Activated T-cell treated with anti-CD3 and anti-CD28 coated beads, Interleukin-2, amount 50 U/mL, for 24 hours (primary cell): ENCODE measurements at places on chromosomes 6 and 20.

DNA sequence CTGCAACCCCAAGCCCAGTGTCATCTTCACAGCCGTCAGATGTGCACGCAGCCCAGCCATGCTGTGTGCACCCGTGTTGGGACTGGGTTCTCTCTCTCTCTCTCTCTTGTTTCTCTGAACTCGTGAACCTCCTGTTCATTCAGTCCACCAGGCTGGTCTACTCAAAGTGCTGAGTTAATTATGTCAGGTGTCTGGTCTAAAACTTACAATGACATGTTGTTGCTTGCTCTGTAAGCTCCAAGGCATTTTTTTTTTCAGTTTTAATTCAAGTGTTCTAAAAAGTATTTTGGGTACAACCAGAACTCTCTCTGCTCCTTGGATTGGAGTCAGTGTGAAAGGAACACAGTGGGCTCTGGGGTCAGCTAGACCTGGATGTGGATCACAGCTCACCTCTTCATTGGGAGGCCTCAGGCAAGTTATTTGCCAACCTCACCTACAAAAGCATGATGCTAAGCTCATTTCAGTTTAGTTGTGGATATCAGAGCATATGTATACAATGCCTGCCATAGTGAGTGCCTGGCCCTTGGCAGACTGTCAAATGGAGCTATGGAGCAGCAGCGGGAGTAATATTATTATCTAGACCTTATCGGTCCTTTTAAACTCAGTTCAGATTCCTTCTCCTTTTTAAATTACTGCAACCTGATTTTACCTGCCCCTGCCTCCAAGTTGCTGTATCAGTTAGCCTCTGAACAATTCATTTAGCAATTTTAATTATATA, 59.5 kb downstream of the PLEKHG1 start:
- no peak for DNase-seq

DNA sequence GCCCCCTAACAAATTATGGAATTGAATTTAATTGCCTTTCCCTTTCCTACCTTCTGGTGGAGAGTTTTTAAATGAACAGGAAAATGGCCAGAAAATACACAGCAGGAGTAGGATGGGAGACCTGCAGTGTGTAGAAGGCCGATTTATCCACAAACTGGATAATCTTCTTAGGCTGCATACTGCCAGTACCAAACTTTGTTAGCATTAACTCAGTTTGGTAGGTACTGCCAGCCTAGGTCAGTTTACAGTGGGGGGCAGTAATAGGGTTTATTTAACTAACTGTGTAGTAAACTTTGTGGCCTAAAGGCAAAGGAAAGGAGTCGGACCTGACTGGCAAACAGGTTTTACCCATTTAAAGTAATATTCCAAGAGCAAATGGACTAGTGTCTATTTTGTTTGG, 4.6 kb downstream of the NCOA3 start:
- no peak for DNase-seq

DNA sequence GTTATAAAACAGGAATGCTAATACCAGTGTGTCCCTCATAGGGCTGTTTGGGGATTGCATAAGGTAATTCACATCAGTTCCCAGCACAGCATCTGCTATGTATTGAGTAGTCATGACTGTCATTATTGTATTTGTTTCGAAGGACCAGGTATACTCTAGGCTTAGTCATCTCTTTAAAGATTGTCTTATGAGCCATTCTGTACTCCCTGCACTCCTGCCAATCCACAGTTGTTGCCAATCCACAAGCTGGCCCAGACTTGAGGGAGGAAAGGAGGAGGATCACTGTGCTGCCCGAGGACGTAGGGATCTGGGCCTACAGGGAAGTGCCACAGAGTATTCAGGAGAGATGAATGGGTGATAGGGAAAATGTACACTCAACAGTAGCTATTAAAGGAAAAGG, 113.0 kb upstream of the TIAM2 start:
- no peak for DNase-seq

- peak; percentile 52 for DNase-seq
Observed at GRCh38 chr20:2692036-2692885, at the start of gene EBF4. Gene EBF4, plus strand, starts transcription at chr20:2692780. Its CDS starts 866 bp downstream, at chr20:2693646.

GRCh38 chr6:111563581-111563980, 42.1 kb downstream of the TRAF3IP2 start:
- no peak for DNase-seq

- DNase-seq: no peak
Observed at GRCh38 chr6:111681860-111682259, 76.2 kb upstream of the TRAF3IP2 start.

DNA sequence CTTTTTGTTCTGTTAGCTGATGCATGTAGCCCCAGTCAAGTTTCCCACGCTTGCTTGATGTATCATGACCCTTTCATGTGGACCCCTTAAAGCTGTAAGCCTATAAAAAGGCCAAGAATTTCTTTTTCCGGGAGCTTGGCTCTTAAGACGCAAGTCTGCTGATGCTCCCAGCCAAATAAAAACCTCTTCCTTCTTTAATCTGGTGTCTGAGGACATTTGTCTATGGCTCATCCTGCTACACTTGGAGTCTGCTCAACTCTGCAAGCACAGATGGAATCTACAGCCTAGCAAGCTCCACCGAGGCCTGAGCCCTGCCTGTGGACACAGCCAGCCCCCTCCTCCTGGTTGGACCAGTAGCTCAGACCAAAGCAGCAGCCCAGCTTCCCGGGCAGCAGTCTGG, 3.4 kb downstream of the CST2 start:
- no peak for DNase-seq

GRCh38 chr6:66538551-66539135, 831.6 kb upstream of the EYS start:
- DNase-seq: no peak

- DNase-seq: no peak
Observed at GRCh38 chr6:156695742-156696141, 81.4 kb upstream of the ARID1B start.

GRCh38 chr20:35617397-35618262, 2.0 kb downstream of the SPAG4 start:
- peak; percentile 62 for DNase-seq

- no peak for DNase-seq
Observed at GRCh38 chr6:42137194-42137753, 5.1 kb downstream of the C6orf132 start.

DNA sequence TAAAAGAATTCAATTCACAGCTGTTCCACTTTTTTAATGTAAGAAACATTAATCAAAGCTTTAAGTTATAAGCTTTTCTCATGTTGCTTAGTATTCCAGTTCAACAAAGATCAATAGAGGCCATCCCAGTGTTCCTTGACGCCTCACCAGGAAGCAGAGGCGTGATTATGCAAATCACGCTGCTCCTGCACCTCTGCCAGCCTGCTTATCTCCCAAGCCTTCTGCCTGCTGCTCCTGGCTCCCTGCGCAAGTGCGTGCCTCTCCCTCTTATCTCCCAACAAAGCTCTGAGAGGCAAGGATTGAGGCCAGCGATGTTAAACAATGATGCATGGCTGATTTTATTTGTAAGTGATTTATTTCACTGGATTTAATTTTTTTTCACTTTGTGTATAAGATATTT, 42.8 kb downstream of the INSM1 start:
- DNase-seq: no peak

DNA sequence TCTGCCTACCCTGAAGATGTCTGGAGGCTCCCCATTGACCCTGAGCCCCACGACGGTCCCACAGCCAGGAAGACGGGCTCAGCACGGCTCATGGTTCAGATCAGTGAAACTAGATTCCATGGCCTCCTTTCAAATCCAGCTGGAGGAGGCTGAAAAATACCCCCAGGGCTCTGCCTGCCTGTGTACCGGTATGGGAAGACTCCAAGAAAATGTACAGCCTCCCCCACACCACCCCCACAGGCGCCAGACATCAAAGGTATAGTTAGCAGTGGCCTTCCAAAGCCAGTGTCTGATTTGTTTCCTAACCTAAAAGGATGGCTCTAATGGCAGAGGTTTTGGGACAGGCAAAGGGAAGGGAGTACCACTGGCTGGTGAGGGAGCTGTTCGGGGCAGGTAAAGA, 86.2 kb upstream of the SNAP25 start:
- no peak for DNase-seq

DNA sequence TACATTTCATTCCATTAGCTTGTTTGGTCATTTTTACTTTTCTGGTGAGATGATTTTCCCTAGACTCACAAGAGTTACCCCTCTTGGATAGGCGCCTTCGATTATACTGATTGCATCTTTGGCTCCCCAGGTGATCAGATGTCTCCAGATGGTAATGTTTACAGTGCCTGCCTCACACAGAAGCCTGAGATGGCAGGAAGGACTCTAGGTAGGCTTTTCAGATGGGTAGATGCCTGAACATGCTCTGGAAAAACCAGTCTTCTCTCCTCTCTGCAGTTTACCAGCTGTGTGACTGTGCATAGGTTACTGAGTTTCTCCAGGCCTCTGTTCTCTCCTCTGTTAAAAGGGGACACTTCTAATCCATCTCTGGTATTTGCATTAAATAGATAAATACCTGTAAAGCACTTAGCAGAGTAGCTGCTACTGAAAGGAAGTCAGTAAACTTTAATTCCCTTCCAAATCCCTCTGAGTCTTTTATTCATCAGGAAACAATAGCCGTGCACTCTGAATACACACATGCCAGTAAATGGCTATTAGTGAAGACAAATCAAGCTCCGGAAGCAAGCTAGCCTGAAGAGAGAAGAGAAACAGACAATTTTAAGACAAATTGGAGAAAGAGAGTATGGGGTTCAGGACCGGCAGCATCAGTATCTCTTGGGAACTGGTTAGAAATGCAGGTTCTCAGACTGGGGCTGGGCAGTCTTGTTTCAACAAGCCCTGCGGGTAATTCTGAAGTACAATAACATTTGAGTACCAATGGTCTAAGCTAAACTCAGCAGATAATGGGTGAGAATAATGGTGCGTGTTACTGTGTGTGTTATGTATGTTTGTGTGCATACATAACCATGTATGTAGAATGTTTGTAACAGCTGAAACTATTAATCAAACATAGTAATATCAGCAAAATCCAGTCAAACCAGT, 139.4 kb downstream of the UST start:
- no peak for DNase-seq

- DNase-seq: peak; percentile 55
Observed at GRCh38 chr20:20368418-20369249, 730 bp downstream of the INSM1 start.

GRCh38 chr6:163539101-163539762, 124.7 kb downstream of the QKI start:
- no peak for DNase-seq

GRCh38 chr20:17710379-17711266, 10.9 kb downstream of the BANF2 start:
- DNase-seq: no peak

- no peak for DNase-seq
Observed at GRCh38 chr6:44650947-44651346, 263.4 kb downstream of the CDC5L start.

GRCh38 chr20:60115451-60115850, 157.2 kb downstream of the CDH26 start:
- DNase-seq: no peak
